ENCODE measurements at places on chromosomes 16 and 17. TPM values are rescaled to one million over a fixed set of nuclear protein-coding genes. Genes with fewer than 3 reads are reported as not detected.

Gene NLRC3
- 0.14 TPM for polyA plus RNA-seq

Gene KRTAP1-5
- not detected for polyA plus RNA-seq

Gene DNAH9
- polyA plus RNA-seq = 3.5 TPM

Gene PIK3R5
- polyA plus RNA-seq = 0.32 TPM

Measured in brain (organoid and tissue), 16 donors.